ENCODE measurements at places on chromosomes 7 and 10.

DNA sequence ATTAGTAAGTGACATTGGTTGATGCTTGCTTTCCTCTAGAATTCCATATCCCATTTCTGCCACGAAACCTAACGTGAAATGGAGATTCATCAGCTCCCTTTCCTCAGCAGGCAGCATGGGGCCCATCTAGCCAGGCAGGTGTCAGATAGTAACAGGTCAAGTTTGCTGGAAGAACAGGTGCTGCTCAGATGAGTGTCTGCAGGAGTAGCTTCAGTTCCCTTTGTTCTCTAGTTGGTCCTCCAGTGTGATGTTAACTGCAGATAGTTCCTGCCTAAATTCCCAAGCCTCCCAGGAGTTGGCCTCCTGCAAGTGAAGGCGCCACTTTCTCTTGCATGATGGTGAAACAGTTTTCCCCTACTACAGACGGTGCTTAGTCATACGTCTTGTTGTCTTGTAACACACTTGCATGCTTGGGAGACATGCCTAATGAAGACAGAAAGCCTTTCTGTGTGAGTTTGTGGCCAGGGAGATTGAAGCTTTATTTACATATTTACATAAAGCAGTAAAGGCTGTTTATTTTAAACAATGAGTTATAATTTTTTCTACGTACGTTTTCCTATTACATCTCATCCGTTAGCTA lies 175.4 kb downstream of the CHN2 start:
- DNase-seq: no peak

DNA sequence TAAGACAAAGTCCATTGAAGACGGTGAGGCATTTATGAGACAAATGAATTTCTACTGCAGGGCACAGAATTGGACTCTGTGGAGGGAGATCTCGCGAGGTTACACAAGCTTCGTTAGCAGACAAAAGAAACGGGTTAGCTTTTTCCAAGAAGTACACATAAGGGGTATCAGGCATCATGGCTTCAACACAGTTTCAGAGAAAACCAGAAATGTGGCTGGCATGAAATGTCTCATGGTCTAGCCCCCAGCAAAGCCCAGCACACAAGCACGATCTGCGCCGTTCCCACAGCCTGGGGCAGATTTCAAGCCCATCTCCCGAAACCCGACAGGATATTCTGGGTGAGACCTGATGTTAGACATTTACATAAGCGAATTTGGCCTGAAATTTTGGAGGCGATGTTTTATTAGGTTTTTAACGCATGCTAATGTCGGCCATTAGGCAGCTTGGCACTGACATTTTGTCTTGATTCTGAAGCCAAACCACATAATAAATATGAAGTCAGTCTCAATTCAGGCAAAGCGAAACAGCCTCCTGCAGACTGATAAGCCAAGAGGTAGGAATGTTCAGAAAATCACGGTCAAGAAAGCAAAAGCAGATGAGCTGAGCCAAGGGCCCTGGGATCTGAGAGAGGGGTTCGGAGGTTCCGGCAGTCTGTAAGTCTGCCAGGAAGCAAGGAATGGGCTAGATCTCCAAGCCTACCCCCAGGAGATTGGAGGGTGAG lies 240.5 kb downstream of the PRPF18 start:
- DNase-seq: no peak

DNA sequence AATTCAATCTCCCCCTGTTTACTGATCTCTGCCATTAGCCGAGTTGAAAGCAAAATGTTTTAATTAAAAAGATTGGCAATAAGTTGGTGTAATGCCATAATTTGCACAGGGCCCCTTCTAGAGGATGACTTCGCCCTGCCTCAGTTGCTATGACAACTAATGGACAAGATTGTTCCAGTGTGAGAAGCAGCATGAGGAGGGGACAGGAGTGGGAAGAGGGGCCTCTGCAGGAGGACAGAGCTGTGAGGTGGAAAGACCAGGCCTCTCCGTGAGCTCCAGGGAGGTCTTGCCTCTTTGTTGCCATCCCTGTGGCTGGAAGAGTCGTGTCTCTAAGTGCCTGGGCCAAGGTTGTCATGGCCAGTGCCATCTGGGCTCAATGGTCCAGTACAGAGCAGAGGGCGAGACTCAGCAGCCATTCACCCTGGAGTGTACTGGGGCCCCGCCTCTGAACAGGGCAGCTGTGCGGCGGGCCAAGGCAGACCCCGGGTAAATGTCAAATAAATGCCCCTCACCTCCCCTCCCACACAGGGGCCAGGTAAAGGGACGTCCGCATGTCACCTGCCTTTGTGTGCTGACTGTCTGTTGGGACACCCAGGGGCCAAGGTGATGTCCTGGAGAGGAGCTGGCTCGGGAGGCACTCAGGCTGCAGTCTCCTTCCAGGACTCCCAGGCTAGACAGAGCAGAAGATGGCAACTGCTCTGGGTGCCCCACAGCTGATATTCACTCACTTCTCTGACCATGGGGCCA lies 97.0 kb upstream of the RET start:
- no peak for DNase-seq

GRCh38 chr10:75957314-75958120 lies 526.1 kb downstream of the LRMDA start:
- no peak for DNase-seq

GRCh38 chr10:13376746-13377145 lies 28.7 kb upstream of the SEPHS1 start:
- no peak for DNase-seq
